Camera-type eye (tissue), 1 donor: ENCODE measurements at places on chromosomes 1 and 21. TPM values are rescaled to one million over a fixed set of nuclear protein-coding genes. Genes with fewer than 3 reads are reported as not detected.

Gene WNT2B
- 50.8 TPM for total RNA-seq

Gene FGR
- 3.7 TPM for total RNA-seq

Gene RNU1-4
- total RNA-seq = under 0.01 TPM

Gene IGSF5
- total RNA-seq = 1.4 TPM

Gene FH
- 53.0 TPM for total RNA-seq

Gene SEC16B
- total RNA-seq = 16.1 TPM

Gene FALEC
- not detected for total RNA-seq

Gene SIK1
- 49.3 TPM for total RNA-seq

Gene CRABP2
- total RNA-seq = 117 TPM

Gene OR10J4
- not detected for total RNA-seq

Gene F13B
- total RNA-seq = not detected

Gene MYCBP
- 10.4 TPM for total RNA-seq

Gene ACOT11
- total RNA-seq = 26.9 TPM

Gene MPZ
- total RNA-seq = 19.4 TPM

Gene MRPS14
- total RNA-seq = 53.9 TPM

Gene KCNQ4
- total RNA-seq = 7.2 TPM

Gene NHLH1
- total RNA-seq = 2.7 TPM

Gene CNR2
- total RNA-seq = 0.05 TPM

Gene FMO2
- total RNA-seq = 5.7 TPM

Gene OPRD1
- 5.2 TPM for total RNA-seq

Gene HSD3B1
- not detected for total RNA-seq

Gene TMPRSS2
- 1.9 TPM for total RNA-seq

Gene HOOK1
- 50.6 TPM for total RNA-seq

Gene CA6
- not detected for total RNA-seq

Gene CYB5RL
- 10.9 TPM for total RNA-seq

Gene DCDC2B
- not detected for total RNA-seq

Gene PDC
- 285 TPM for total RNA-seq

Gene DNASE2B
- total RNA-seq = 3.0 TPM

Gene ACTN2
- 43.1 TPM for total RNA-seq

Gene LDLRAP1
- total RNA-seq = 7.0 TPM

Gene AXDND1
- total RNA-seq = 1.8 TPM

Gene KIF26B
- total RNA-seq = 10.1 TPM

Gene OR10Z1
- total RNA-seq = not detected

Gene OR2M3
- not detected for total RNA-seq

Gene FCRL4
- not detected for total RNA-seq

Gene PLPPR4
- total RNA-seq = 39.2 TPM

Gene ROR1
- 19.8 TPM for total RNA-seq

Gene NLRP3
- total RNA-seq = 2.2 TPM

Gene PGLYRP4
- 0.27 TPM for total RNA-seq

Gene NDUFS2
- total RNA-seq = 103 TPM

Gene KCNE1
- total RNA-seq = 0.33 TPM

Gene FAM151A
- total RNA-seq = not detected

Gene VPS26C
- 69.5 TPM for total RNA-seq

Gene TRAF3IP3
- total RNA-seq = 0.99 TPM

Gene PLA2G2D
- total RNA-seq = not detected

Gene TNFRSF9
- total RNA-seq = not detected

Gene OR2T35
- not detected for total RNA-seq

Gene KCNA3
- total RNA-seq = 3.6 TPM
